Right lobe of liver (tissue), 6 donors: ENCODE measurements at places on chromosomes 12 and 14.

DNA sequence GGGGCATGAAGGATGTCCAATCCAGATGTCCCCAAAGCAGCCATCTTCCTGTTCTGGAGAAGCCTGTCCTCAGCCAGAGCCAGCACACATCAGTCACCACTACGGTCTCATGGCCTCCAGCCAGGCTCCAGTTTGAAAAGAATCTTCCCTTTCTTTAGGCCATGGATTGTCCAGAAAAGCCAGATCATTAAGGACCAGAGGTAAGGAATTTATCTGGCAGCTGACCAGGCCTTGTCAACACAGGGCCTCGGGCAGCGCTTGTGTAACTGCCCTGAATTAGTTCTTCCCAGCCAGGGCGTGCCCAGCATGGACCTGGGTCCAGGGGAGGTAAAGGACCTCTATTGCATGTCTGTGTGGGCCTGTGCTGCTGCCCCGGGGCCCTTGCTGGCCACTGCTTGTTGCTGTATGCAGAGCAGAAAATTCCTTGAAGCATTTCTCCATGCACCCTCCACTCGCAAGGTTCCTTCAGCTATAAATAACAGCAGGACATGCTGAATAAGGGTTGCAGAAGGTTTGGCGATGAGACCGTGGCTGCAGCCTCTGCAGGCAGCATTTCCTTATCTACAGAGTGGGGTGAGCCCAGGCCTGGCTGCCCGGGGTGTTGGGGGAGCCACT, 21.7 kb upstream of the VPS37B start:
- DNase-seq, result peak; percentile 92

DNA sequence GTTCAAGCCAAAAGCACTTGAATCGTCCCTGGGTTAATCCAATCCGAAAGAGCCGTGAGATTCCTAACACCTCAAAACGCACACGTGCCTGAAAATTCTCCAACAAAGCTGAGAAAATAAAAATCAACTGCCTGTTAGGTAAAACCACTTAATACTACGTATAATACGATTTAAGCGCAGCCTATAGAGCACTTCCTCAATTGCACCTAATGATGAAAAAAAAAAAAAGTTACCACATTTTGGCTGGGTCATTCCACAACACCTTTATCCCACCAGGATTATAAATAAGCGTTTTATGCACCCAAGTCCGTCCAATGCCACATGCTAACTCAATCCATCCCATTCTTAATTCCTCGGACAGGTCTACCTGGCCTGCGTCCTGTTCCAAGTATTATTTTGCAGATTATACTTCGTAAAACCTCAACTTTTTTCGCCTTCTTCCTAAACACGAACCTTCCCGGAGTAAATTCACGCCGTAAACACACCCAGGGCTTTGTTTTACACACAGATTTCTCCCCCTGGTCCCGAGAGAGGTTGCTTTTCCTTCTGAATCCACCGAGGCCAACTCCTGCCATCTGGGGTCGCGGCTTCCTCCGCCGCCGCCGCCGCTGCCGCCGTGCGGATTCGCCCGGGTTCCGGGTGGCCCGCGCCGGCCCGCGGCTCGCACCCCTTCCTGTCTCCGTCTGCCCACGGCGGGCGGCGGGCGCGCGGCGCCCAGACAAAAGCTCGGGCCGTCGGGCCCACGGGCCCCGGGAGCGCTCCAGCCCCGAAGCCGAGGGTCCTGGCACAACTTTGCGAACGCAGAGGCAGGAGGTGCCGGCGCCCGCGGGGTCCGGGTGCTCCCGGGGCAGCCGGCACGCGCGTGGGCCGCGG, 66.2 kb downstream of the RNF34 start:
- no peak for DNase-seq

GRCh38 chr12:95262808-95263207, 45.2 kb downstream of the VEZT start:
- DNase-seq, result no peak

DNA sequence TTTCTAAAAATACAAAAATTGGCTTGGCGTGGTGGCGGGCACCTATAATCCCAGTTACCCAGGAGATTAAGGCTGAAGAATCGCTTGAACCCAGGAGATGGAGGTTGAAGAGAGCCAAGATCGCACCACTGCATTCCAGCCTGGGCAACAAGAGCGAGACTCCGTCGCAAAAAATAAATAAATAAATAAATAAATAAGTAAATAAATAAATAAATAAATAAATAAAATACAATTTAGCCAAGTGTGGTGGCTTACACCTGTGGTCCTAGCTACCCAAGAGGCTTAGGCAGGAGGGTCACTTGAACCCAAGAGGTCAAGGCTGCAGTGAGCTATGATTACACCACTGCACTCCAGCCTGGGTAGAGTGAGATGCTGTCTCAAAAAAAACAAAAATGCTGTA, 26.5 kb upstream of the SPTSSA start:
- no peak for DNase-seq

- no peak for DNase-seq
These were observed 89.1 kb downstream of the LRRK2 start for GRCh38 chr12:40313928-40314327.

GRCh38 chr14:52059649-52060048, 9.2 kb downstream of the NID2 start:
- DNase-seq, result no peak

- no peak for DNase-seq
These were observed 32.6 kb downstream of the PAPLN start for GRCh38 chr14:73269729-73270531.

GRCh38 chr12:47942614-47943225, 20.7 kb upstream of the TMEM106C start:
- no peak for DNase-seq

- no peak for DNase-seq
These were observed 89.8 kb downstream of the CRADD start for GRCh38 chr12:93766796-93767523.

GRCh38 chr14:50452296-50452695, 55.6 kb upstream of the CDKL1 start:
- DNase-seq, result no peak

DNA sequence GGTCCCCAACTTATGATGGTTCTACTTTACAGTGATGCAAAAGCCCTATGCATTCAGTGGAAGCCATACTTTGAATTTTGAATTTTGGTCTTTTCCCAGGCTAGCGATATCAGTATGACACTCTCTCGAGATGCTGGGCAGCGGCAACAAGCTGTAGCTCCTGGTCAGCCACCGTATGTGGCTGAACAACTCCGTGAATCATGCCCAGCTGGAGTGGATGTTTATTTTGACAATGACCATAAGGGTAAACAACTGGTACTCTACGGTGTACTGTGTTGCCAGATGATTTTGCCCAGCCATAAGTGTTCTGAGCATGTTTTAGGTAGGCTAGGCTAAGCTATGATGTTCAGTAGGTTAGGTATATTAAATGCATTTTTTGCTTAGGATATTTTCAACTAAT, 8.2 kb upstream of the ZNF410 start:
- no peak for DNase-seq

GRCh38 chr14:94998685-94999084, 158.6 kb downstream of the DICER1 start:
- DNase-seq, result no peak

GRCh38 chr14:104898195-104898558, 26.5 kb upstream of the PLD4 start:
- DNase-seq, result no peak

DNA sequence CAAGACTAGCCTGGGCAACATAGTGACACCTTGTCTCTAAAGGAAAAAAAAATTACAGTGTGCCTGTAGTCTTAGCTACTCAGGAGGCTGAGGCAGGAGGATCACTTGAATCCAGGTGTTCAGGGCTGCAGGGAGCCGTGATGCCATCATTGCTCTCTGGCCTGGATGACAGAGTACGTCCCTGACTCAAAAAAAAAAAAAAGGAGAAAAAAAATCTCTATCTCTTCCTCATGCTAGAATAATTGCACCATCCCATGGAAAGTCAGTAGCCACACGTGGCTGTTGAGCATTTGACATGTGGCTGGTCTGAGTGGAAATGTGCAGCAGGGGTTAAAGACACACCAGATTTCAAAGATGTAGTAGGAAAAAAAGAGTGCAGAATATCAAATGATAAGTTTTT, 3.8 kb downstream of the RILPL1 start:
- DNase-seq, result no peak

GRCh38 chr12:14988035-14988434, 15.2 kb downstream of the PDE6H start:
- DNase-seq, result no peak

DNA sequence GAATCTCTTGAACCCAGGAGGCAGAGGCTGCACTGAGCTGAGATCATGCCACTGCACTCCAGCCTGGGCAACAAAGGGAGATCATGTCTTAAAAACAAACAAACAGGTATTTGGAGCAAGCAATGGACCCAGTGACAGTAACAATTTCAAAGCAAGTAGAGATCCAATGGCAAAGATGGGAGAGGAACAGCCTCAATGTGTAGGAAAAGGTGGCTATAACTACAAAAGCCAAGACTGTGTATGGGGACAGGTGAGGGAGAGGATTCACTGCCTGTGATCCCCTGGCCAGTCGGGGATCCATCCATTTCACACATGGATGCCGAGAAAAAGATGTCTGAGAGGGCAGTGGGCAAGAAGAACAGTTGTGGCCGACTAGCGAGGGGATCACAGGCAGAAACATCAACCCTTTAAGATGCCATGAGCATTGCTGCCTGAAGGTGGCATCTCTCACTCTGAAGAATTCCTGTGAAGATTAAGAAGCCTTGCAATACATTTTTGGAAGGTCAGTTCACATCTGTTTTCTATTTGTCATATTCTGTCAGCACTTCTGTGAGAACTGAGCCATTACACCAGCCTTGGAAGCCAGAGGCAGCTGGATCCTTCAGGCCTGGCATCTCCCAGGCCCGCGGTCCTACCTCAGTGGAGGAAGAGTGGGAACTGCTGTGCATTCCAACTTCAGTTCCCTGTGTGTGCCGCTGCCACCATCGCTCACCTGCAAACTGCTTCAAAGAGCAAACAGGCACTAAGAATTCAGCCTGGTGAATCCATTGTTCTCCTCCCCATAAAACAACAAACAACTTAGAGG, 54.5 kb upstream of the FRS2 start:
- no peak for DNase-seq

- DNase-seq, result no peak
These were observed 159.5 kb downstream of the BRMS1L start for GRCh38 chr14:35985474-35986218.

DNA sequence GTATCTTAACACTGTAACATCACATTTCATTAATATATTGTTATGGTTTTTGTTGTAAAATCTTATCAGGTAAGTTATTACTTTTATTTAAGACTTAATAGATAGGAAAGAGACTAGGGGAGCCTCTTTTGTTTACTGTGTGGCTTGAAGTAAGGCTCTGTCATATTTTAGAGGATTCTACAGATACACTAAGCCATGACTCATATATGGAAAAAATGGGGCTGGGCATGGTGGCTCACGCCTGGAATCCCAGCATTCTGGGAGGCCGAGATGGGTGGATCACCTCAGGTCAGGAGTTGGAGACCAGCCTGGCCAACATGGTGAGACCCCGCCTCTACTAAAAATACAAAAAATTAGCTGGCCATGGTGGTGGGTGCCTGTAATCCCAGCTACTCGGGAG, 23.6 kb upstream of the NPFF start:
- no peak for DNase-seq

- no peak for DNase-seq
These were observed 28.3 kb downstream of the PTPRO start for GRCh38 chr12:15350643-15351042.

DNA sequence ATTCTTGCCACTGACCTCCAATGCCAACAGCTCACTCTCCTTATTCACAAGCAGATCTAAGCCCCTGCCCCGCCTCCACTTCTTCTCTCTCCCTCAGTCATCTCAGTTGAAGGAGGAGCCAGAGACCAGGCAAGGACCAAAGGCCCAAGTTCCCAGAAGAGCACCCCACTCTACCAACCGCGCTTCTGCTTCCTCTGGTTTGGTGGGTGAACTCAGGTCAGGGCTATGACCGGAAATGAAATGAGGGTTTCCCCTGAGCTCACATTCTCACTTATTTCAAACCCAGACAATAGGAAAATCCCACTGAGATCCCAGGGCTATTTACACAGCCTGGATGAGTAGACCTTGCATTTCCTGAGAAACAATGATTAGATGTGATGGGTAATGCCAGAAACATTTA, 9.9 kb downstream of the DPF3 start:
- no peak for DNase-seq

DNA sequence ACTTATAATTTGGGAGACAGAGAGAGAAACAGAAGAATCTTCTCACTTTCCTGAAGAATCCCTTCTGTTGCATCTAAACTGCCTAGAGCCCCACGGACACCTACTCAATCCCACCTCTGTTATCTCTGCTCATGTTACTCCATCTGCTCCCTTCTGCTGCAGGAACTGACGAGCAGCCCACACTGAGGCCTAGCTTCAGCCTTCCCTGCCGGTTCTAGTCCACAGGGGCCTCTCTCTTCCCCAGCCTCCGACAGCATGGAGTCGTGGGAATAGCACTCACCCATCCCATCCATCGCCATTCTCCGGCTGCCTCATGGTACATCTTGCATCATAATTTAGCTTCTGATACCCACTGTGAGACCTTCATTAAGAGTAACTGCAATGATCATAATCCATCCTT, 4.0 kb downstream of the RAB15 start:
- no peak for DNase-seq

DNA sequence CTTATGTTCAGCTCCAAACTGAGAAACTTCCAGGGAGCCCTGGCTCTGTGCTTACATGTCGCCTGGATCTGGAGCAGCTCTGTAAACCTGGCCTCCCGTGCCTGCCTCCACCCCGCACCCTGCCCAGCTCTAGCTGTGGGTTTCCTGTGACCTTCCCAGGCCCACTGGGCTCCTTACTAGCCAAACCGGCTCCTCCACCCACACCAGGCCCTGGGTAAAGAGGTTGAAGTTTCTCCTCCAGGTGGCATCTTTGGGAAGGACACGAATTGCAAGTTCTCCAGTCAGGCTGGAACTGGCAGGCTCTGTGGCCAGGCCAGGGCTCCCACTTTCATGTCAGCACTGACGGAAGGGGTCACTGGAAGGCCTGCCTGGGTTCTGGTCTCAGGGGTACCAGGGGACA, 60.9 kb upstream of the ZFP36L1 start:
- no peak for DNase-seq

GRCh38 chr12:92290350-92290695, 144.7 kb upstream of the BTG1 start:
- DNase-seq, result no peak

- no peak for DNase-seq
These were observed 16.7 kb downstream of the ALDH1L2 start for GRCh38 chr12:105067511-105068031.

DNA sequence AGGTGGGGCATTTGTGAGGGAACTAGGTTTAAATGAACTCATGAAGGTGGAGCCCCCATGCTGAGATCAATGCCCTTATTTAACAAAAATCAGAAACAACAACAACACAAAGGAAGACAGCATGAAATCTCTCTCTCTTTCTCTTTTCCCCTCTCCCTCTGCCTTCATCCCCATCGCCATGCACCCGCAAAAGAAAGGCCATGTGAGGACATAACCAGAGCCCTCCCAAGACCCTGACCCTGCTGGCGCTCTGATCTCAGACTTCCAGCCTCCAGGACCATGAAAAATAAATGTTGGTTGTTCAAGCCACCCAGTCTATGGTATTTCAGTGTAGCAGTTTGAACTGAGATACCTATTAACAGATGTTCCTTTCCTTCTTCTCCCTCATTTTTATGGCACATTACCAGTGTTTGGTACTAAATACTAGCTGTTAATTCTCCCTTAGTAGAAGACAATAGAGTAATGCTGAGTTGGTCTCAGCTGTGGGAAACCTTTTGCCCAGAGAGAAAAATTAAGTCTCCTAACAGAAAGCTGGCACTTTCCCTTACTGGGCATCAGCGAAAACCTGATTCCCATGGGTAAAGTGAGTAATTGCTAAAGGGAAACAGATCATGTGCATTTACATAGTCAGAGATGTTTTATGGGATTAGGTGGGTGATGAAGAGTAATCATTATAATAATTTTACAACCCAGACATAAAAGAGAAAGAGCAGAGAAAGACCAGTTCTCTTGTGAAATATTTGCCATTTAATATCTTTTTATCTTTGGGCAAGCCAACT, 264.0 kb upstream of the PLEKHG7 start:
- DNase-seq, result no peak
